DMS153 (cell line): ENCODE measurements at places on chromosomes 5 and 9.
A peak's percentile ranks its signal among the peaks of the same experiment; 100 is the strongest.

GRCh38 chr9:128901822-128902221 is 19.0 kb upstream of the PHYHD1 start:
- no peak for DNase-seq

DNA sequence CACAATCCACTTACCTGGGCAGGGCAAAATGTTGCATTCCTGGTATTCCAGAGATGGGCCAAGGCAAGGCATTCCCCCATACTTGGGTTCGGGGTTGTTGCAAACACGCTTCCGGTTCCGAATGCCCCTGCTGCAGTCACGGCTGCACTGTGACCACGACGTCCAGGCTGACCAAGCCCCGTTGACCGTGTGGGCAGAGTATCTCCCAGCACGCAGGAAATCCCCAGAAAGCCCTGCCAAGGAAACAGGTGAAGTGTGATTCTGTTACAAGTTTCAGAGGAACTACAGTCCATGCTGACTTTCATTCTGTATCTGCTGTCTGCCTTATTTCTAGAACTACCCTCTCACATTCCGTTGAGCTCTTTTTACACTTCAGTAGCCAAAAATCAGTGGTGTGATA is 483.0 kb downstream of the SEMA5A start:
- no peak for DNase-seq

DNA sequence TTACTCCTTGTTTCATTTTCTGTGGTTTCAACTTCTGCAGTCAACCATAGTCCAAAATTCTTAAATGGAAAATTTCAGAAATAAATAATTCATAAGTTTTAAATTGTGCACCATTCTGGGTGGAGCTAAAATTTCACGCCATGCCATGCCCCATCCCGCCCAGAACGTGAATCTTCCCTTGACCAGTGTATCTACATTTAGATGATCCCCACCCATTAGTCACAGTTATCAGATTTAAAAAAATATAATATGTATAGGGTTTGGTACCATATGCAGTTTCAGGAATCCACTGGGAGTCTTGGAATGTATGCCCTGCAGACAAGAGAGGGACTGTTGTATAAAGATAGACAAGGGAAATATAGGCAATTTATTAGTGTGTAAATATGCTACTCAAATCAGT is 759.7 kb upstream of the ZNF608 start:
- DNase-seq, result no peak

- peak; percentile 1 for DNase-seq
Measured at GRCh38 chr5:159419576-159419975, 89.3 kb upstream of the IL12B start.

DNA sequence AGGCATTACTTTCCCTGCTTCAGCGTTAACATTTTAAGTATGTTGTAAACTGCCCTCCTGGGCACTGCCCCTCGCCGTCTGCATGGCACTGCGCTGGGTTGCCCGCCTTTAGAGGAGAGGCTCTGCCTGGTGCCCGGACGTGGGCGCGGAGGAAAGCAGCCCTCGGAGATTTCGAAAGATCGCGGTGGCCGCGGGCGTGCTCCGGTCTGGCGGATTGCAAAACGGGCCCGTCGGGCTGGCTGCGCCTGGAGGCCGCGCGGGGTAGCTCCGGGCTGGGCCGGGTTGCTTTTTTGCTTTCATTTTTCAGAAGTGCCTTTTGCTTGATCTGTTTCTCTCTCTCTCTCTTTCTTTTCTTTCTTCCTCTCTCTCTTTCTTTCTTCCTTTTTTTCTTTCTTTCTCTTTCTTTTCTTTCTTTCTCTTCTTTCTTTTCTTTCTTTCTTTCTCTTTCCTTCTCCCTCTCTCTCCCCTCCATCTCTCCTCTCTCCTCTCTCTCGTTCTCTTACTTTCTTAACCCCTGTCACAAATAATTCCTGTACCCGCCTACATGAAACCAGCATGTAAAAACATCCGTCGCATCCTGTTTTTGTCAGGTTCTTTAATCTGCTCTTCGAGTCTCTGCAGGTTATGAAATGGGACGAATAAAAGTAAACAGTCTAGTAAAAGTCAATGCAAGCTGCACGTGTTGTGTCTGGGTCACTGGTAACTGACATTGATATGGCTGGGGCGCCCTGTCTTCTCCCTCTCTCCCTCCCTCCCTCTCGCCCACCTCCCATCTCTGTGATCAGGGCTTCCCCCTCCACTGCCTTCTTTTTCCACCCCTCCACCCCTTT is 1.7 kb downstream of the FST start:
- DNase-seq, result peak; percentile 10

DNA sequence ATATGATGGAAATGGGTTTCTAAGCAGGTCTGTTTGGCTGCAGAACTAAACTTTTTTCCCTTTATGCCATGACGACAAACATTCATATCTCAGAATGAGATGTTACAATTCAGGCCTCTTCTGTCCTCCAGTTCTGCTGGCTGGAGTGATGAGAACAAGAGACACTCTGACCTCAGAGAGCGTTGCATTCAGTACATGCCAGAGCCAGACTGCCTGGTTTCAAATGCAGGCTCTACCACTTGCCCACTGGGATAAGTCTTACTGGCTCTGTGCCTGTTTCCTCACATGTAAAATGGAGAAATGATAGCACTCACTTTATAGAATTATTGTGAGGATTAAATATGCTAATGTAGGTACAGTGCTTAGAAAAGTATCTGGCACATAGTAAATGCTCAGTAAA is 24.8 kb upstream of the TOMM5 start:
- DNase-seq, result no peak

GRCh38 chr5:73214306-73214705 is 41.3 kb downstream of the TMEM174 start:
- no peak for DNase-seq

- no peak for DNase-seq
Measured at GRCh38 chr5:56853698-56854097, 38.3 kb downstream of the MAP3K1 start.

DNA sequence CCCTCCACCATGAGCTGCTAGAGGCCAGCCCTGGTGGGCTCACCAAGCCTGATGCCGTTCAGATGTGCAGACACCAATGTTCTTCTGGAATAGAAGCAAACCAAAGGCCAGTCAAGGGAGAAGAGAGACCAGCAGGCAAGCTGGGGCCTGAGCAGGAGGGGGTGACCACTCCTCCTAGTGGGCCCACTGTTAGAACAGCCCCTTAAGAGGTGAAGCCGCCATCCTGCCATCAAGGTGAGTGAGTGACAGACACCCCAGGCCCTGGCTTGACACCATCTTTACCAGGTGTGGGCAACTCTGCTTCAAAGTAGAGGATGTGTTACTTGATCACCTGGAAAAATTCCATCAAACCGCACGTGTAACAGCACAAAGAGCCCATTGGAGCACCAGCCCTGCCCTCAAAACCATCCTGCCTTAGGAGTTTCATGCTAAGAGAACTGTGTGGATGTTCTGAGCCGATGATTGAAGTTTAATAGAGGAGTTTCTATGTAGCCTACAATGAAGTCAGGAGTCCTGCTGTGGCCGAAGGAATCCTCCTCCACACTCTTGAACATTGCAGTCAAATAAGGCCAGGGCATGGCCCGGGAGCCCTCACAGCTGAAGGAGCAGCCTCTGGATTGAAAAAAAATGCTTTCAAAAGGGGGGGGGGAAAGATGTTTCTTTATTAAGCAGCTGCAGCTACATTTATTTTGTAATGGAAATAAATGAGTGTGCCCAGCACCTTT is 20.8 kb downstream of the AMBP start:
- DNase-seq, result no peak

DNA sequence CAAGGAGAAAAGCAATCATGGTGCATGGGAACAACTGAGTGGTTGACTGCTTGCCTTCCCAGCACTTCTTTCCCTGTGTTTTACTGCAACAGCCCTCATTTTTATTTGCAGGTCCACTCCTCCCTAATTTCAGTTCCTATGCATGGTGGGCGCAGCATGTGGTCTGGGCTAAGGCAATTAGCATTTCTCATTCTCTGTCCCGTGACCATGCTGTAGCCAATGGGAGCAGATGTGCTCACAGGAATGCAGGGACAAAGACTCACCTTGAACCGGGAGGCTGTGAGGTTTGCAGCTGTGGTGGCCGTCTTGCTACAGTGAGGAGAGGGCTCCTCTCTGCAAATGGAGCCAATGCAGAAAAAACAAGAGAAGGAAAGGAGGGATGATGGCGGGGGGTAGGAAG is 315.5 kb downstream of the SLIT3 start:
- no peak for DNase-seq

DNA sequence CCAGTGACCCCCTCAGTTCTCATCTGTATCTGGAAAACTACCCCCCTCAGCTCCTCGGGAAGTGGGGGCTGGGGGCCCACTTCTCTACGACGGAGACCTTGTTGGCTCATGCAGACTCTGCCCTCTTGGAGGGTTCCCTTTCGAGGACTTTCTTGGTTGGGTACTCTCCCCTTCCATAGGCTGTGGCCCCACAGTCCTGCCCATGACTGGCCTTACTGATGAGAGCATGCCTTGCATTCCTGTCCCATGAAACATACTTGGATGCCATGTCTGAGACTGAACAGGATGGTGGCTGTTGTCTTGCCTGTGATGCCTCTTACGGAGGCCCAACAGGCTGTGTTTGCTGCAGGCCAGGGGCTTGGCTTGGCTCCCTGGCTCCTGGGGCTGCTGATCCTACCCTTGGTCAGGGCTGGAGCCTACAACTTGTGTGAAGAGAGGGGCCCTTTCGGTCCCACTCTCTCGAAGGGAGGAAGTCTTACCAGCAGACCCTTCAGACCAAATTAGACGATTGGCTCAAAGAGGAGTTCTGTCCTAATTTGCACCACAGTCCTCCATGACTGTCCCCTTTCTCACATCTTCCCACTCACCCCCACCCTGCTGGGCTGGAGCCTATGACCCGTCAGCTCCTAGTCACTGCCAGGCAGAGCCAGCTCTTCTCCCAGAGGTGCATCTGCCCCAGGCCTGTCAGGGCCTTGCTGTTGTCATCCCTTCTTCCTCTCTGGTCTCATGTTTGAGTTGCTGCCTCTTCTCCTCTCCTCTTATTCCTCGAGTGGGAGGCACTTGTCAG is 109.9 kb downstream of the CACNA1B start:
- DNase-seq, result no peak

- DNase-seq, result no peak
Measured at GRCh38 chr9:134054891-134055811, 12.7 kb downstream of the BRD3 start.

DNA sequence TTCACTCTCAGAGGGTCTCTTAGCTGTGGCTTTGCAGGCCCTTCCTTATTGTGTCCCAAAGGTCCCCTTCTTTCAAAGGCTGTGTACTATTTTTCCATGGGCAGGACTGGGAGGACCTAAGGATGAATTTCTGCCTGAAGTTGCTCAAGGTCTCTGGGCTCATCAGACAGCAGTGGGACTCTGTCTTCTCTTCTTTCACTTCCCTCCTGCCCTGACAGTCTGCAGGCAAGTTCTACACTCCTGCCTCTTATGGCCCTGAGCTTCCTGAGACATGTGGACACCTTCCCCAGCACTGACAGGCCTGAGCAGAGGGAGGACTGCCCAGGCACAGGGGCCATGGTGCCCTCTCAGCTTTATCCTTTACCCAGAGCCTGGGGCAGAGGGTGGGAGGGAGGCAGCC is 14.8 kb downstream of the ENHO start:
- DNase-seq, result no peak

DNA sequence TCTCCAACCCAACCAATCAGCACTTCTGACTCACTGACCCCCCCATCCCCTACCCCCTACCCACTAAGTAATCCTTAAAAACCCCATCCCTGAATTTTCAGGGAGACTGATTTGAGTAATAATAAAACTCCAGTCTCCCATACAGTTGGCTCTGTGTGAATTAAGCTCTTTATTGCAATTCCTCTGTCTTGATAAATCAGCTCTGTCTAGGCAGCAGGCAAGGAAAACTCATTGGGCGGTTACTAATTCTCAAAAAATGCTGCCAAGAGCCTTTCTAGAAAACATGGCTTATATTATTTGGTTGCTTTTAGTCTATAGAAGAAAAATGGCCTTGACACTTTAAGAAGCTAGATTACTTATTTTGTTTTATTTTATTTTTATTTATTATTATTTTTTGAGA is 131.7 kb downstream of the SUSD1 start:
- DNase-seq, result no peak

- DNase-seq, result no peak
Measured at GRCh38 chr9:93864032-93864431, 91.1 kb downstream of the BARX1 start.

DNA sequence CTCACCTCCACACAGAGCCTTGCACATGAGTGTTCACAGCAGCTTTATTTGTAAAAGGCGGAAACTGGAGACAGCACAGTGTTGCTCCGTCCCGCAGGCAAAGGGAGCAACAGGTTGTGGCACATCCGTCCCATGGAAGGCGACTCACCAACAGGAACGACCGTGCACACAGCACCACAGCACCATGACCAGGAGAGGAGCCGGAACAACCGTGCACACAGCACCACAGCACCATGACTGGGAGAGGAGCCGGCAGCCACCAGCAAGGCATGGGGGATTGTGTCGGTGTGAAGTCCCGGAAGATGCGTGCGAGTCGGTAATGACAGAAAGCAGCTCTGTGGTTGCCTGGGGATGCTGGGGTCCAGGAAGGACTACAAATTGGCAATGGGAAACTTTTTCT is 158.5 kb downstream of the C9orf50 start:
- DNase-seq, result no peak

GRCh38 chr5:37424441-37424840 is 45.3 kb downstream of the WDR70 start:
- no peak for DNase-seq

DNA sequence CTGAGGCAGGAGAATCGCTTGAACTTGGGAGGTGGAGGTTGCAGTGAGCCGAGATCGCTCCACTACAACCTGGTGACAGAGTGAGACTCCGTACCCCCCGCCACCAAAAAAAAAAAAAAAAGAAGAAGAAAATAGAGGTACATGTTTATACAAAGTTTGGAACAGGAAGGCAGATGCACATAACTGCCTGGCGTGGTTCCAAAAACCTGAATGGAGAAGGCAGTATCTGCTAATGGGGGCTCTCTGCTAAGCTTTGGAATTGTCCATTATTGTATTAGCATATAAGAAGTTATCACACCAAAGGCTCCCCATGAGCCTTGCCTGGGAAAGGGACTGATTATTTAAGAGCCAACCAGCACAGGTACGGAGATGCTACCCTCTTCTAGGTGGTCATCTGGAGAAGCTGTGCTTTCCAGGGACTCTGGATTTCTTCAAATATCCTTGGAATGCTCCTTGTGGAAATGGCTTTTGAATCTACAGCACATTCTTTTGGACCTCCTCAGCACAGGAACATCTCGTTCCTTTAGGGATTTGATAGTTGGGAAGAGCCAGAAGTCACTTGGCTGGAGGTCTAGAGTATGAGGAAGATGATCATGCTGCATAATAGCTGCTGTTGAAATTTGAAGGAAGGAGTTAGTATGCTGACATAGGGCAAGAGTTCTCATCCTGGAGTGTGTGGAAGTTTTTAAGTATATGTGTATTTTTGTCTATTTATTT is 42.5 kb upstream of the ABCA1 start:
- DNase-seq, result no peak

DNA sequence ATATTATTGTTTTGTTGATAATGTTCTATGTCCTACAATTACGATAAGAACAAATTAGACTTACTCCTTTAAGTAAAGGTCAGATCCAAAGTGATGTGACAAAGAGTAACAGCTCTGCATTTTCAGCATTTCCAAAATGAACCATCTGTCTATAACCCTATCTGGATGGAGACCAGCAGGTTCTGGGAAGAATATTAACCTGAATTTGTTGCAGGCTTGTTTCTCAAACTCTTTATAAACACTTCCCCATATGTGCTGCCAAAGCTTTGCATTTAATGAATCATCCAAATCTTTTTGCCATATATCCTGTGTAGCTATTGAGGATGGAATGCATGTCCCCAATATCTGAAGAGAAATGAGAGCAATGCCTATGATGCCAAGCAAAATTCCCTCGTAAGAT is 198.9 kb upstream of the SLC27A6 start:
- no peak for DNase-seq

- no peak for DNase-seq
Measured at GRCh38 chr5:136598802-136599404, 233.6 kb upstream of the TRPC7 start.

GRCh38 chr5:102649731-102650130 is 105.4 kb upstream of the PAM start:
- no peak for DNase-seq
